ENCODE measurements at places on chromosomes 4 and X. TPM values are rescaled to one million over a fixed set of nuclear protein-coding genes. Genes with fewer than 3 reads are reported as not detected.

DNA sequence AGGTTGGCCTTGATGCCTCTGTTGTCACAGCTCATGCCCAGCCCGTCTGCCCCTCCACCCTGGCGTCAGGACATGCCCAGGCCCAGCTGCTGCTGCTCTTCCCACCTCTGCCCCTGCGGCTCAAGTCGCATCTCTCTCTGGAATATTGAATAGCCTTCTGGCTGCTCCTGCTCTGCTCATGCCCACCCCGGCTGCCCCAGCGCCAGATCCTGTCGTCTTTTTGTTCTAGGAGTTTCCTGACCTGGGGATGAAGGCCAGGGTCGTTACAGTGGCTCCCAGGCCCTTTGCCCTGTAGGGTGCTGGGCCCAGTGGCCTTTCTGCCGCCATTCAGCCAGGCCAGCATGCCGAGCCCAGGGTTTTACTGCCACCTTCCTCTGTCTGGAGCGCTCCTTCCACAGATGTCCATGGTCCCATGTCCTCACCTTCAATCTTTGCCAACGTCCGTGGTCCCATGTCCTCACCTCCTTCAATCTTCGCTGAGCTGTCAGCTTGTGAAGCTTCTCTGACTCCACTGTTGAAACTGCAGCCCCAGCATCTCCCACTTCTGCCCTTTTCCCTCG, 9.7 kb downstream of the MAEA start:
- DNase-seq, result no peak

GRCh38 chrX:24215272-24215671, 65.7 kb downstream of the ZFX start:
- DNase-seq, result no peak

DNA sequence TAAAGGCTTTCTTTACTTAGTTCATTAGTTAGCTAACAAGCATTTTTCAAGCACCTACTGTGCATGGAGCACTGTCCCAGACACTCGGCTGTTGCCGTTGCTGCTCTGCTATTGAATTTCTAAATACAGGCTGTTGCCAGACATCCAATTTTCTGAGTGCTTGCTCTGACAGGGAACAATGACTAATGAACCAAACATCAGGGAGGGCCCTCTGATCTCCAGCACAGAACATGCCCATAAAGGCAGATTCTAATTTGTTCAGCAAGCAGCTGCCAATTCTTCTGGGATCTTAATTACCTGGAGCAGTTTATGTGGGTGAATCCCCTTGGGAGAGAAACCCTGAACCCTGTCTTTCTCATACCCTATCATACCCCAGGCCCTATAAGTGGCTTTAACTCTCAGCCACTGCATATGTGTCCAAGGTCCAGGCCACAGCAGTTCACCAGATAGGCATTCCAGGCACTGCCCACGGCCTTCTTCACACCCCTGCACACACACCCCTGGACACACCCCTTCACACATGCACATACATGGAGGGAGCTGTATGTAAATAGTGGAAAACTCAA, 27.9 kb downstream of the TSC22D3 start:
- DNase-seq, result no peak

DNA sequence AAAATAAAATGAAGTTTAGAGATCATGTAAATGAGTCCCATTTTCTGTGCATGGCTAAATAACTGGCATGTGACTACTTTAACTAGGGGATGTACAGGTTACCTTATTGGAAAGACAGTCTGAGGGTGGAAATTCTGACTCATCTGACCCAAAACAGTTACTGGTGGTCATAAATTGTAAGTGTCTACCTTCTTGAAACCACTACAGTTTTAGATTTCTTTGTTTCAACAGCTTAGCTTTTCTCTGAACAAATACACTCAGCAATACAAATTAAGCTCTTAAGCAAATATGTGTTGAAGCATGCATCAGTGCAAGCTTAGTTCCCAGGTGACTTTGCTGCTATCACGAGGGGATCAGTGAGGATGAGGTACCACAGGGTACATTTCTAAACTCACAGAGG, 60.7 kb upstream of the PGM2 start:
- DNase-seq, result no peak

DMP1 gene
- not detected for total RNA-seq

HTN3 gene
- not detected for total RNA-seq
